ENCODE measurements at places on chromosomes 1 and 21.
A peak's percentile ranks its signal among the peaks of the same experiment; 100 is the strongest.

- DNase-seq: no peak
Observed at GRCh38 chr21:43779660-43780059, 3.6 kb upstream of the CSTB start.

DNA sequence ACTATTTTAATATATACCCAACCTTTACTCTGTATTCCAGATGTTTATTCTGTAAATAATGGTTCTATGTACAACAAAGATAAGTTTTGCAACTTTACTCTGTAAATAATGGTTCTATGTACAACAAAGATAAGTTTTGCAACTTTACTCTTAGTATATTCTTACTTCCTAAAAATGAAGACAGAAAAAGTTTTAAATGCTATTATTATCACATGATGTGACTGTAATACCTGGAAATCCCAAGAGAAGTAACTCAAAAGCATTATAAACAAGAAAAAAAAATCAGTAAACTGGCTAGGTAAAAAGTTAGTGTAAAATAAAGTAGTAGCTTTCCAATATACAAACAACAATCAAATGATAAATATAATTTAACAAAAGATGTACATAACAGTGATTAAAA lies 18.5 kb upstream of the EXO1 start:
- DNase-seq: no peak

DNA sequence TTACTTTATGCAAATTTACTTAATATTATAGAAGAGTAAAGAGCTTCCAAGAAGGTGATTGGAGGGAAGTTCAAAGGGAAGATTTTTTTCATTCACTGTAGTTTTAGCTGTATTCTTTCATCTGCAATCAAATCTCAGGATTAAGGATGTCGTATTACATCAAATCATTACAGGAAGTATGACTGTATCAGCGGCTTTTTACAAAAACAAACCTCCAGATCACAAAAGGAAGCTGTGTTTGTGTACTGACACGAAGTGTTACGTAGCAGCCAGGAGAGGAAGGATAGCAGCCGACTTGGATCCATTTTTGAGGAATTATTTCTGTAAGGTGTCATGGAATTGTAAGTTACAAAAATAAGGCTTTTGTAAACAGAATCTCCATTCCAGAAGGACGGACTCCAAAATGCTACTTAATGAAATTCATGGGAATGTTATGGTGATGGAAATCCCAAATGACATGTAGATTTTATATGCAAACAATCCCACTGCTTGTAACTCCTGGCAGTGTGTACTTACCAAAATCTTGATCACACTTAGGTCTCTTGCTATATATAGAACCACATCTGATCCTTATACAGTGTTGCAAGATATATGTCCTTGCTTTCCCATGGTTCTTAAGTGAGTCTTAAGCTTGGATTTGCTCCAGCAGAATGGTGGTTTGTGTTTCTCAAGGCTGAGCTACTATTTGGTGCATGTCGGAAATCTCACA lies 49.8 kb downstream of the KCNJ15 start:
- peak; percentile 39 for DNase-seq

DNA sequence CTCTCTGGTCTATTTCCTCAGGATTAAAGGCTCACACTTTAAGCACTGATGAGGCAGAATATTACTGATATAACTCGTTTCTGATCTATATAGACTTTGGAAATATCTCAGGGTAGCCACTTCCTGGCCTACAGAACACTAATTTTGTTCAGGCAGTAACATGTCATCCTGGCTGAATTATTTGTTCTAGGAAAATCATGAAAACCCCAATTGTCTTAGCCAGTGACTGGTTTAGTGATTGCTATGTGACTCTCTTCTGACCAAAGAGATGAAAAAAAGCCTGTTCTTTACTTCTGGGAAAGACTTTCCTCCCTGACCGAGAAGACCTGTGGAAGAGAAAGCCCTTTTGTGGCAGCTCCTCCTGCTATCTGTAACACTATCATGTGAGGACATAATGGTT lies 453.7 kb downstream of the SETD4 start:
- no peak for DNase-seq

- DNase-seq: no peak
Observed at GRCh38 chr21:28402616-28402989, 590.1 kb downstream of the LTN1 start.

DNA sequence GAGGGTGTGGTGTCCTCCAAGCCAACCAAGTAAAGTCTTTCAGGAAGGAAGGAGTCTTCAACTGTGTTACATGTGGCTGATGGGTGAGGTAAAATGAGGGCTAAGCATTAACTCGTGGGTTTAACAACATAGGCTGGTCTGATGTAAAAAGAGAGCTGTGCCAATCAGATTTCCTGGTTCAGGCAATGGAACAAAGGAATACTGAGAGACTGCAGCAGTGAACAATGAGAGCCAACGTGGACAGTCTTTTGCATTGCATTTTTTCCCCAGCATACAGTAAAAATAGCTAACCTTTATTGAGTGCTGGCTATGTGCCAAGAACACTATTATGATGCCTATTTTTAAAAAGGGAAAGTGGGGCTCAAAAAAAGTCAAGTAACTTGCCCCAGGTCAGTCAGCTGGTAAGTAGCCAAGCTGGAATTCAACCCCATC lies 31.1 kb downstream of the DLGAP3 start:
- no peak for DNase-seq

DNA sequence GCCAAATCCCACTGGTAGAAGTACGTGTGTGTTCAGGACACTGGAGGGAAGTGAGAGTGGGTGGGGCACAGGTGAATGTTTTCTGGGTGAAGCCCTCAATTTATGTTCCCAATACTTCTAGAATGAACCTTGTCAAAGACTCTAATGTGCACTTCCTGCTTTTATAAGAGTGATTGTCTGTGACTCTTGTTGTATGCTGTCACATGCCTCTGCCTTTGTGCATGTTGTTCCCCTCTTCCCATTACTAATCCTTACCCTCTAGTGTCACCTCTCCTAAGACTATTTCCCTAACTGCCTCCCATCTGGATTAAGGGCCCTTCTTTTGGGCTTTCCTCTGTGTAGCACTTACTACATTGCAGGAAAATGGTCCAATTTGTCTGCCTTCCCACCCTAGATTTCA lies 2.5 kb upstream of the LINGO4 start:
- DNase-seq: no peak

DNA sequence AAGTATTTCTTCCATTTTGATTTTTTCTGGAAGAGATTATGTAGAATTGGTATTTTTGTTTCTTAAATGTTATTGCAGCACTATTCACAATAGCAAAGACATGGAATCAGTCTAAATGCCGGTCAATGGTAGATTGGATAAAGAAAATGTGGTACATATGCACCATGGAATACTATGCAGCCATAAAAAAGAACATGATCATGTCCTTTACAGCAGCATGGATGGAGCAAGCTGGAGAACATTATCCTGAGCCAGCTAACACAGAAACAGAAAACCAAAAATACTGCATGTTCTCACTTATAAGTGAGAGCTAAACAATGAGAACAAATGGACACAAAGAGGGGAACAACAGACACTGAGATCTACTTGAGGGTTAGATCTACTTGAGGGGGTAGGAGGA lies 5.4 kb downstream of the FGGY start:
- no peak for DNase-seq

GRCh38 chr1:105337420-105337819 lies 1587.7 kb downstream of the AMY1C start:
- no peak for DNase-seq

DNA sequence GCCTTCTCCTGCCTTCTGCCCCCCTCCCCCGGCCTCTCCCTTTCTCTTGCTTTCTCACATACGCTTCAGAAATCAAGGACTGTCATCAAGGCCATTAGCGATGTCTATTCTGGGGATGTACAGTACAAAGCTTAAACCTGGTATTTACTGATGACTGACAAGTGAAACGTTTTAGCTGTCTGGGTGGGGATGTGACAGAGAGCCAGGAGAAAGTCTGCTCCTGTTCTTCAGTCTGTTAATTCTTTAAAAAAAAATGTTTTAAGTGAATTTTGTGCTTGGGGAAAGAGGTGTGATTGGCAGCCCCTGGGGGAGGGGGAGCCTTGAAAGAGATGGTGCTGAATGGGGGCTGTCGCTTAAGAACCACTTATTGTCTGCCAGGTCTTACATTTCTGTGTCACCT lies 283.0 kb upstream of the PLXNA2 start:
- DNase-seq: no peak

- DNase-seq: no peak
Observed at GRCh38 chr1:109721042-109721441, 9.0 kb downstream of the GSTM5 start.

DNA sequence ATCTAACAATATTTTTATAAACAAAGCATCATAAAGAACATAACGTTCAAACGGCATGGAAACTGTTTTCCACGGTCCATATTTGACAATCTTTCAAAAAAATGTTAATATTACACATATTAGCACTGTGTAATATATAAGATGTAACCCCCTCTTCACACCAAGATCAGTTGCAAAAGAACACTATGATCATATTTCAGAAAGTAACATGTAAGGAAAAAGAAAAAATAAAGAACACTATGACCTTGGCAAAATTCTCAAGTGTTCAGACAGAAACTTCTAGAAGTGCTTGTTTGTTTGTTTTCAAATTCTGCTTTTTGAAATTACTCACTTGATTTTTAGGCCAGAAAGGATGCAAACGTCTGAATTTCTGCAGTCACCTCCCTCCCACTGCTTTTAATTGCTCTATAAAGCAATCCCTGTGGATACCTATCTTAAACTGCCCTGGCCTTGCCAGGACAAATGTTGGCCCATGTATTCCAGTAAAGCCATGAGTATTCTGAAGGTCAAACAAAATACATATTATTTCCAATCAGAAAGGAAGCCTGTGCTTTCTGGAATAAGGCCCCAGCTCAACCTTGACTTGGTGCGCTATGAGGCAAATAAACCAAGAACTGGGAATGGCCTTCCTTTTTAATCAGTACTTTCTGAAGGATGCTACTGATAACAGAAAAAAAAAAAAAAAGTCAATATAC lies 68.6 kb downstream of the TGFBR3 start:
- DNase-seq: no peak

DNA sequence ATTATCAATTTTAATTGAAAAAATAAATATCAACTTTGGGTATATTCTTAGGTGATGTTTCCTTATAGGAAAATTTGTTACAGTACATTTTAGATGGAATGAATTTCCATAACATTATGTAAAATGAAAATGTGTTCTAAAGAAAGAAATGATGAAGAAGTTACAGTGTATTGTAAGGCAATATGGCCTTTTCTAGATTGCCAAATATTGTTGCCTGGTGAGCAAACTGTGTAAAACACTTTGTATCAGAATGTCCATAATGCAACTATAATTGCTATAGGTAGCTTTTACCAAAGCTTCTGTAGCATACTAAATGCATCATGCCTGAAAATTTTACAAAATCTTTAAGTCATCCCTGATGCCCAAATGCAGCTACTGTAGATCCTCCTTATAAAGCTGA lies 285.0 kb downstream of the LRRC7 start:
- no peak for DNase-seq

- DNase-seq: no peak
Observed at GRCh38 chr21:44972301-44972814, 32.5 kb downstream of the SLX9 start.

DNA sequence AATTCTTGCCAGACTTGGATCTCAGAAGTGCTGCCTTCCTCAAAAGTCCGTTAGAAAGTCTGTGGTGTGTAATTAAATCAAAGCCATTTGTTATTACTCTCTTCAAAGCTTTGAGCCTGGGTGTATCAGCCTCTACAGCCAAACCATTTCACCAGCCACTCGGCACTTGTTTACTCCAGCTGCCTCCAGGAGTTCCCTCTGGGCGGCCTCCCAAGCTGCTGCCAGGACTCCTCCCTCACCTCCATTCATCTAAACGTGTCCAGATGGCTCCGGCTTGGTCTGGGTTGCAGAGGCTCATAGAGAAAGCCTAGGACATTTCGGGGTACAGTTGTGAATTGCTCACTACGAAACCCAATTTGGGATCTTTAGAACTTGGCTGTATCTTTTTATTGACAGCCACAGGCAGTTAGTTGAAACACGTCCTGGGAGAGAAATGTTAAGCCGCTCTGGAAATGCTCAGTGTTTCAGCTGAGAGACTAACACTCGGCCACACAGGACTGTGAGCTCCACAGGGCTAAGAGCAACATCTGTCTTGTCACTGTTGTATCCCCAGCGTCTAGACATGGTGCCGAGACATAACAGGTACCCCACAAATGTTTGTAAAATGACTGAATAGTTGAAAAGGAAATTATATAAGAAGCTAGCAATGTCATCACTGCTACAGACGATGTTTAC lies 116.9 kb upstream of the NGF start:
- no peak for DNase-seq

DNA sequence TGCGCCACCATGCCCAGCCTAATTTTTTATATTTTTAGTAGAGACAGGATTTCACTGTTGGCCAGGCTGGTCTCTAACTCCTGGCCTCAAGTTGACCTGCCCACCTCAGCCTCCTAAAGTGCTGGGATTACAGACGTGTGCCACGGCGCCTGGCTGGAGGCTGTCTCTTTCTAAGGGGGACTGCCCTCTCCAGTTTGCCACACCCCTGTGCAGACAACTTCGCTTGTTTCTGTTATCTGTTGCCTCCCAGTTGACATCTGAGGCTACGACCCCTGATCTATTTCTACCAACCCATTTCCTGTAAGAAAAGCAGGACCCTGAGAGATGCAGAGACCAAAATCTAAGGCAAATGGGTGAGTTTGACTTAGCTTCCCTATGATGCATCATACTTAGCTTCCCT lies 24.0 kb upstream of the VASH2 start:
- DNase-seq: no peak

GRCh38 chr1:109133002-109133706 lies 19.2 kb downstream of the ELAPOR1 start:
- no peak for DNase-seq

DNA sequence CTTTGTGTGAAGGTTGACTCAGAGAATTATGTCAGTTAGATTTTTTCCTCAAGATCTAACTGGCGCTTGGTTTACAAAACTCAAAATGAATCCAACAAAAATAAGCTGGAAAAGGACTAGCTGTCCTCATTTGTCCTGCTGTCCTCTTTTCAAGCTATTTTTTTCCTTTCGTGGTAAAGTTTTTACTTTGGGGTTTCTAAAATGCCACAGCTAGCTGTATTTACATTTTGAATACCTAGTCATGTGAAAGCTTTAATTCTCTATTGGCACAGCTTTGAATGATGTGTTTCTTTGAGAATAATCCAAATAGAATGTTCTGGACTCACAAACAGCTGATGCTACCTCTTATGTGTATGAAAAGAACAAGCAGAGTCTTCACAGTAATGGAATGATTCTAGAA lies 673.6 kb upstream of the NR5A2 start:
- no peak for DNase-seq

DNA sequence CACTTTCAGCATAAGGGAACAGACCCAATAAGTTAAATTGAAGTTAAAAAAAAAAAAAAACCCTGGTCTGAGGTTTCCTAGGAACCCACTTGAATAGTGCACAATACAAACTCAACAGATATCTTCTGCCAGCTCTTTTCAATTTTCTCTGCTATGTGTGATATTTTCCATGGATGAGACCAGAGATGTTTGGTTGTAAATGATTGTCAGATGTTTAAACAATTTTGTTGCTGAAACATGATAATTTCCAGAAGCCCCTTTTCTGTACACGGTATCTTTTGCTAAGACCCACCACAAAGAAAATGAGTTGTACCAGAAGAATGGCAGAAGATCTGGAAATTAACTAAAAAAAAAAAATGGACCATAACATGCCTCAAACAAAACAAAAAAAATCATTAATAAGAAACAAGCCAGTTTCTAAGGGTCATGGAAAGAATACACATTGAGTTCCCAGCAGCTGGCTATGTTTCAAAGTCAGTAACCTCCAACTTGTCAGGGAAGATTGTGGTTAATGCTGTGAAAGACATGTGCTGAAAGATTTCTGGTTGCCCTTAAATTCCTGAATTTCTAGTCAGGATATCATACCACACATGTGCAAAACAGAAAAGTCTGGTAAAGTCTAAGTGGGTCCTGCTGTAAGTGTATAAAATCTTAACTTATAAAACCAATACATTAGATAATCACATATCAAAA lies 35.6 kb upstream of the MGST3 start:
- DNase-seq: no peak
